NCI-H460 (cell line): ENCODE measurements at places on chromosomes 11 and 22. TPM values are rescaled to one million over a fixed set of nuclear protein-coding genes. Genes with fewer than 3 reads are reported as not detected.

The TRIM49 gene
- not detected in 2 replicates for total RNA-seq

GRCh38 chr11:76380159-76380976, 564 bp downstream of the THAP12 start:
- no peak for DNase-seq

- DNase-seq, result no peak
Observed at GRCh38 chr11:130063451-130063850, 6.2 kb upstream of the APLP2 start.

DNA sequence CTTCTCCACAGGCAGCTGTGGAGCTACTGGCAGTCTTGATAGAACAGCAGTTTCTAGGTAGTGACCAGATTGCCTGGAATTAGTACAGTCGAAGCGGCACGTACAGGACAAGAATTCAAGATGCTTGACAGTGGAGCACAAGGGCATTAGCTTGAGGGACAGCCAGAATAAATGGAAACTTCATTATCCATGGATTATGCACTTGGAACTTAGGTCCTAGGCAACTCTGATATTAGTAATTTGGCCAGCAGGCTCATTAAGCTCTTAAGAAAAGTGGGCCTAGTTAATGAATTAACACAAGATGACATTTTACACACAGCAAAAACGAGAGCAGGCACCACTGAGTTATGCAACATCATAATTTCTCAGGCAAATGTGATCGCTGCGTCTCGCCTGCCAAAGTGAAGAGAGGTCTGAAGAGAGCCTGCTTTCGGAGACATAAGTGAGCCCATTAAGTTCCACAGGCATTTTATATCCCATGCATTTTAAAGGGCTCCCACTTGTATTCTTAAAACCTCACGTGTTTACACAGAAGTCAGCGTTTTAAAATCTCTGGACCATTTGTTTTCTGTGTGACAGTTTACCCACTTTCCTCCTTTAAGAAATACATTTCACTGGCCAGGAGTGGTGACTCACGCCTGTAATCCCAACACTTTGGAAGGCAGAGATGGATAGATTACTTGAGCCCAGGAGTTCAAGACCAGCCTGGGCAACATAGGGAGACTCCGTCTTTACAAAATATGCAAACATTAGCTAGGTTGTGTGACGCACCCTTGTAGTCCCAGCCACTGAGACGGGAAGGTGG, 66.2 kb downstream of the COMMD9 start:
- no peak for DNase-seq

- DNase-seq, result no peak
Observed at GRCh38 chr11:110921742-110922521, 209.7 kb upstream of the ARHGAP20 start.

GRCh38 chr11:122656631-122657101, 1.1 kb downstream of the UBASH3B start:
- DNase-seq, result no peak

DNA sequence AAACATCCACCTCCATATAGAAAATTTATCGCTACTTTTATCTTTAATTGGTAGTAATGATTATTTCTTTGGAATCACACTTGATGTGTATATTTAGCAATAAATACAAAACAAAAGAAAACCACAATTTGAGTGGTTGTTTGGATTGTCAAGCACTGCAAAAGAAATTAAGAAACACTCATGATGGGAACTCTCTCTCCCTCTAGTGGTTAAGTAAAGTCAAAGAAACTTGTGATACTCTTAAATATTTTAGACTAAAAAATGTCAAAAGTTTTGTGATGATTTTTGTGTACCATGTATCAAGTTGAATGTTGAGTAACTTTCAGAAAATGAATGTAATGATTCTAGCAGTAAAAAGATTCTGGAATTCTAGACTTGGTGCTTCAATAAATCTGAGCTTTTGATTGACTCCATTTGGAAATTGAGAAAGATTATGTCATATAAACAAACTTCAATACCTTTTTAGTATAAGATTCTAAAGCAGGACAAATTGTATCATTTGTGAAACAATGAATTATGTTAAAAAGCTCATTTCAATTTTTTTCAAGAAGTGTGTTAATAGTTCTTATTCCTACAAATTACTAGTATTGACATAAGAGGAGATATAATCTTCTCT, 20.8 kb downstream of the MUC15 start:
- peak; percentile 11 for DNase-seq

- no peak for DNase-seq
Observed at GRCh38 chr11:57144075-57144474, 37.7 kb upstream of the LRRC55 start.

The C11orf24 gene
- 31.5 and 34.5 TPM in 2 replicates for total RNA-seq

GRCh38 chr11:15705891-15706290, 591.2 kb downstream of the INSC start:
- no peak for DNase-seq

DNA sequence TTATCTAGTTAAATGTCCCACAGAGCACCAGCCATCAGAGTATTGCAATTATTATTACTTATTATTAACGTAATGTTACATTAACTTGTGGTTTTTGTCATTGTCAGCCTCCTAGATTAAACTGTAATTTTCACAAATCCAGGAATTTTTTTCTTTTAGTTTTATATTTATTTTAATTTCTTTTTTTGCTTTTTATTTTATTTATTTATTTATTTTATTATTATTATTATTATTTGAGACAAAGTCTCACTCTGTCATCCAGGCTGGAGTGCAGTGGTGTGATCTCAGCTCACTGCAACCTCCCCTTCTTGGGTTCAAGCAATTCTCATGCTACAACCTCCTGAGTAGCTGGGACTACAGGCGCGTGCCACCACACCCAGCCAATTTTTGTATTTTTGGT, 202.9 kb upstream of the LUZP2 start:
- DNase-seq, result no peak

The RFPL1 gene
- not detected in 2 replicates for total RNA-seq

- no peak for DNase-seq
Observed at GRCh38 chr11:92656783-92657182, 312.7 kb upstream of the MTNR1B start.

The SLC6A5 gene
- not detected in 2 replicates for total RNA-seq

- no peak for DNase-seq
Observed at GRCh38 chr11:94194712-94195111, 66.1 kb downstream of the PANX1 start.

GRCh38 chr11:102521121-102521520, 9.4 kb downstream of the MMP7 start:
- no peak for DNase-seq

The TPBGL gene
- total RNA-seq, result not detected in 2 replicates

The GRAMD1B gene
- total RNA-seq, result 260 and 279 TPM in 2 replicates

DNA sequence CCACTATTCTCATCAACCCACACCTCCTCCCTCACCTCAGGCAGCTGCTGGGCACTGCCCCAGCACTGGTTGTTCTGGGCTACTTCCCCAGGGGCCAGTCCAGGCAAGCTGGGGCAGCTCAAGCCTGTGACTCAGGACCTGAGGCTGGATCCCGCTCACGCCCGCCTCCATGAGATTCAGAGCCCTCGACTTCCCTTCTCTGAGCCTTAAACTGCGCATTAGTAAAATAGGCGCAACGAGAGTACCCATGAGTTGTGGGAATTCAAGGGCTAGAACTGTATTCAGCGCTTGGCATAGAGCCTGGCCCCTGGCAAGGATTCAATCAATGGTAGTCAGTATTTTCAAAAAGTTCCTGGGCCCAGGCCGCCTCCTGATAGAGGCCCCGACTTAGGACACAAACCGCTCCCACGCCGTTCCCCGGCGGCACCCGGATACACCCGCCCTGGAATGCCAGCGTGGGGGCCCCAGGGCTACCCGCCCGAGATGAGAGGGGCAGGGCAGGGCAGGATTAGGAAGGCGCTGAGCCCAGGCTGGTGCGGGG, 723 bp upstream of the CD82 start:
- peak; percentile 5 for DNase-seq

- DNase-seq, result no peak
Observed at GRCh38 chr11:34748036-34748435, 127.1 kb downstream of the EHF start.

- DNase-seq, result no peak
Observed at GRCh38 chr22:20024225-20024624, 3.3 kb downstream of the TANGO2 start.

DNA sequence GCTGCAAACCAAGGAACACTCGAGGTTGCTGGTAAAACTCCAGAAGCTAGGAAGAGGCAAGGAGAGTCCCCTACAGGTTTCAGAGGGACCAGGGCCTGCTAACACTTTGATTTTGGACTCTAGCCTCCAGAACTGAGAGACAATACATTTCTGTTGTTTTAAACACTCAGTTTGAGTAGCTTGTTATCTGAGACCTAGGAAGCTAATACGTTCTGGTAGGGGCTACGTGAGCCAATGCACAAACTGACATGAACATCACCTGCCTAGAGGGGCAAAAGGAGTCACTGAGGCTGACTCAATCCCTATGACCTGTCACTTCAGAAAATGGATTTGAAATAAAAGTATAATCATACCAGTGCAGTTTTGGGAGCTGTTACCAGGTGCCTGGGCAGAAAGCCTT, 565.8 kb upstream of the CCDC90B start:
- DNase-seq, result no peak

DNA sequence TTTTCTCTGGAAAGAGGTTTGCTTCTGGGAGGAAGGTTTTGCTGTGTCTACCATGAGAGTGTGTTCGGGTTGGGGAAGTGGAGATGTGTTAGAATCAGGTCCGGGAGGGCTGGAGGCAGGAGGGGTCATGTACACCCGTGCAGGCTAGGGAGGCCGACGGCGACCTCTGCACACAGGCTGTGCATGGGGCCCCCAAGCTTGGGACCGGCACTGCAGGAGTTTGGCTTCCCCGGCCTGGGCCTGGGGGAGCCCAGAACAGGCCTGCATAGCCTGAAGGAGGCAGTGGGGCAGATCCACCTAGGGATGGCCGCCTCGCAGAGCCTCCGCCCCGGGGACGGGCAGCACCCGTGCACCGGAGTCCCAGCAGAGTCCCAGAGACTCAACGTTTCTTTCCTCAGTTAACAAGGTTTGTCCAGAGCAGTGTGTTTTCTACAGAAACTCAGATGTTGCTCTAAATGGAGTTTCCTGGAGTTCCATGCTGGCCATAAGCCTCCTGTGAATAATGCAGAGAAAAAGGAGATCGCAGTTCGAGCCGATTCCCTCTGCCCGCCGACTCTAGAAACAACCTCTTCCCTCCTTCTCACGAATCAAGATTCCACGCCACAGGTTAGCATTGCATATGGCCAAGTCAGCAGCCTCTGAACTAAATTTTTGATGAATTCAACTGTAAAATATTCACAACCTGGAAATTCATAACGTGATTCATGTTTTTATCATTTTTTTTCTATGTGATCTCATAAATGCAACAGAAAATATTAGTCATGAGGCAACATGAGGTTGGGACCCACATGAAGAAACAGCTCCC, 427.3 kb downstream of the BRD1 start:
- DNase-seq, result no peak

The CFAP300 gene
- 8.2 and 9.0 TPM in 2 replicates for total RNA-seq

- no peak for DNase-seq
Observed at GRCh38 chr22:30001459-30001858, 78.8 kb upstream of the HORMAD2 start.

DNA sequence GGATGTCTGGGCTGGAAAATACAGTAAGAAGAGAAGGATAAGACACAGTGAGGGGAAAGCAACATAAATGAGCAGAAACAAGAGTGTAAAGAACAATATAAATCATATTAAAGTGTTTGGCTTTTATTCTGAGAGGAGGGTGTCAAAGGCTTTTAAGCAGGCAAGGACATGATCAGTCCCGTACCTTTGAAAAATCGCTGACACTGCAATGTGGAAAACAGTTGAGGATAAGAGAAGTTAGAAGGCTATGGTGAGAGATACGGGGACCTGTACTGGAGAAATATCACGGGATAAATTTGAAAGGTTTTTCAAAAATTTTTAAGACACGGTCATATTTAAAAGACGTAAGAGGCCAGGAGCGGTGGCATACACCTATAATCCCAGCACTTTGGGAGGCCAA, 30.3 kb downstream of the CDON start:
- DNase-seq, result no peak

DNA sequence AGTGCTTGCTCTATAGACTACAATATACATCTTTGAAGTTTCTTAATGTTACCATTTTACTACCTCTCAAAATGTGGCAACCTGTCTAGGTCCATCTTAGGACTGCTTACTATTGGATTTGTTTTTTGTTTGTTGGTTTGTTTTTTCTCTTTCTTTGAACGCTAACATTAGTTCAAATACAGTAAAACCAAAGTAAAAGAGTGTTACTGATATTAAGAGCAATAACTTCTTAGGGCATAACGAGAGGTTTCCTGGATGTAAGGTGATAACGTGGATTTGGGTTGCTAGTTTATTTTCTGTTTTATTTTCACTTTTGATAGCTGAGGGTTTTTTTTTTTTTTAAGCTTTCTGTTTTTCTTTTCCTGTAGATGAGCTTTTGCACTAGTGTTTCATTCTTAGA, 43.6 kb downstream of the TMEM135 start:
- no peak for DNase-seq

DNA sequence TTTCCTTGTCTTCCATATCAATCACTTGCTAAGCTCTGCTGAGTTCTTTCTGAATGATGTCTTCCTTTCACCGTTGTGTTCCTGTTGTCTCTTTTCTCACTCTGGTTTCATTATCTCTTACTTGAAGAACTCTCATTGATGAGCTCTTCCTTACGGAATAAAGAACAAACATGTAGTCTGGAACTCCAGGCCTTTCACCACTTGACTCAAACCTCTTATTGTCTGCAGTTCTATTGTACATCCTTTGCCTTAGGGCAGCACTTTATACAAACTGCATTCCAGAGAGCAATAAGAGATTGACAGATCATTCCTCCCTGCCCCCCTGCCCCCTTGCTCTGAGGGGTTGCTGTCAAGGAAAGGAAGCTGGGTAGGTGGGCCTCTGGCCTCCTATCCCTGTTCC, 517.4 kb downstream of the TMEM135 start:
- no peak for DNase-seq

DNA sequence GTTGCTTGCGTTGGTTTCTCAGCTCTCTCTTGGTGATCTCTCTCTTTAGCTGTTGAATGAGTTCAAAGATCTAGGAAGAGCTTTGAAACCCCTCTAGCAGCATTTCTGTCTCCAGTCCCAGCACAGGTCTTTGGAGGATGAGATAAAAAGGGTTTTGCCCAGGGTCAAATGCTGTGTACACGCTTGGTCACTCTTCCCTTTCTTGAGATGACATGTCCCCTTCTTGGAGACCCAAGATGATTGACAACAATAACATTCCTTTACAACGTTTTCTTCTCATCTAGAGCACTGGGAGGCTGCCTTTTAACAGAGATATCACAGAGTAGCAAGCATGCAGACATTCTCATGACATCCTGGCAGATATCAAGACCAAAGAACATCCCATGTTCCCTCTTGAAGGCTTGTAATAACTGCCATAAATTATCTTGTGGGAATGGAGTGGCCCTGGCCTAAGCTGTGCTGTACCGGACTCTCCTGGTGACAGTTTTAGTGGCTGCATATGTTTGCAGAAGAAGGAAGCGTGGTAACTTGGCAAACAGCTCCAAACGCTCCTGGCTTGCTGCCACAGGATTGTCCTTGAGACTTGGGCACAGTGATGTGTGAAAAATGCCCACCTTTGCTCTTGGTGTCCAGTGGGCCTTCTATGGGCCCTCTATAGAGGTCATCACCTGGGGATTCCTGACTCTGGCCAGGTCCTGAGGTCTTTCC, 107.8 kb downstream of the PTPRJ start:
- DNase-seq, result no peak

The CYB5R2 gene
- total RNA-seq, result 3.6 and 5.5 TPM in 2 replicates
